Activated CD8-positive, alpha-beta T cell treated with anti-CD3 and anti-CD28 coated beads for 36 hours (primary cell): ENCODE measurements at places on chromosomes 16 and 17.

GRCh38 chr16:5072334-5073278 lies 963 bp downstream of the ALG1 start:
- DNase-seq, result no peak

- no peak for DNase-seq
Observed at GRCh38 chr17:2202996-2203575, 100.5 kb downstream of the SMG6 start.

GRCh38 chr16:7849841-7850240 lies 517.2 kb downstream of the RBFOX1 start:
- no peak for DNase-seq

- no peak for DNase-seq
Observed at GRCh38 chr16:1793578-1794220, at the start of gene IGFALS. Gene IGFALS (minus strand): TSS chr16:1793705. CDS start chr16:1793652, 53 bp downstream.

- peak; percentile 48 for DNase-seq
Observed at GRCh38 chr16:88686062-88686438, 257 bp downstream of the SNAI3 start.

GRCh38 chr17:39739885-39740356 lies 2.2 kb downstream of the GRB7 start:
- no peak for DNase-seq

GRCh38 chr17:71759422-71760060 lies 361.3 kb upstream of the SOX9 start:
- no peak for DNase-seq

DNA sequence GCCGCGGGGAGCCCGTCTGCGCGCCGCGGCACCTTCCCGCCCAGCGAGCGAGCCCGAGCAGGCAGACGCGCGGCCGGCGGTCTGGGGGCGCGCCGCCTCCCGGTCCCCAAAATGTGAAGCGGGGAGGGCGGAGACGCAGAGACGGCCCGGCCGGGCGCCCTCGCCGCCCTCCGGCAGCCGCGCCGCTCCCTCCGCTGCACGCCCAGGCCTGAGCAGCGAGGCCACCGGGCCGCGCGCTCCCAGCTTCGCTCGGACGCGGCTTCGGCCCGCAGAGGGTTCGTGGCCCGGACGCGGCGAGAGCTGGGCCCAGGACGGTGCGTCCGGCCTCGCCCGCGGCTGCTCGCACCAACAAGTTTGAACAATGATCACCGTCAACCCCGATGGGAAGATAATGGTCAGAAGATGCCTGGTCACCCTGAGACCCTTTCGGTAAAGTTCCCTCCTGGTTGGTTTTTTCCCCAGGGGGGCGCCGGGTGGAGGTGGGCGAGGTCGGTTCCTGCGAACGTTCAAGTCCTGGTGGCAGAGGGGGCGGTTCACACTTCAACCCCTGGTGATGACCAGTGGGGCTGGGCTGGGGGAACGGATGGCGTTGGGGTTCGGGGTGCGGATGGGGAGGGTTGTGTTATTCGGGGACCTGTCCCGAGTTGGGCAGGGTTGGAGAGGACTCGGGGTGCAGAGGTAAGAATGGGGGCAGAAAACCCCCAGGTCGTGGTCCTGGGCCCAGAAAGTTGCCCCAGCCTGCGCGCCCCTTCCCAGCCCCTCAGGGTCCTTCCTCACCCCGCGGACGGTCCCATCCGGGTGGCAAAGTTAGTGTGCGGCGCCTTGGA lies 678 bp downstream of the MGAT5B start:
- peak; percentile 10 for DNase-seq

DNA sequence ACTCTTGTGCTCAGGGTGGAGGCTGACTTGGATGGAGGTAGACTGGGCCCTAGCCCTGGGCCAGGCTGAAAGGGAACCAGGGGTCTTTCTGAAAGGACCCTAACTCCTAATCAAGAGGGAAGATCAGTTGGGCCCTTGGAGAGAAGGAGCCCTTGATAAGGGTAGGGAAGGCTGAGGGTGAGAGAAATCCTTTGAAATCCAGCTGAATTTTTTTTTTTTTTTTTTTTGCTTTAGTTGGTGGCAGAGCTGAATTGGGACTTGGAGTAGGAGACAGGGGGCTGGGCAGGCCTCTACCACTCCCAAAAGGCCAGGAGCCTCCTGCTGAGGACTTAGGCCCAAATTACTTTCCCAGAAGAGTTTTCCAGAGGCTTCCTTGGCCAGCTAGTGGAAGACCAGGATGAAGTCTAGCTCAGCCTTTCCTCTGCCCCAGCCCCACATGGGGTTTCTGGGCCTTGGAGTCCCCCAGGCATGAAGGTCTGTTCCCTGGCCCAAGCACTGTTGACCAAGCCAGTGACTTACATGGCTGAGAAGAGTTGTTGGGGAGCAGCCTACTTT lies 643 bp upstream of the HOXB3 start:
- DNase-seq, result no peak

GRCh38 chr17:73157521-73157890 lies 7.3 kb upstream of the SSTR2 start:
- no peak for DNase-seq

- DNase-seq, result no peak
Observed at GRCh38 chr16:63938661-63939060, 1183.2 kb downstream of the CDH11 start.

GRCh38 chr17:32827227-32827626 lies 49.7 kb downstream of the MYO1D start:
- no peak for DNase-seq

- DNase-seq, result no peak
Observed at GRCh38 chr16:27984121-27984520, 79.4 kb downstream of the GSG1L start.

DNA sequence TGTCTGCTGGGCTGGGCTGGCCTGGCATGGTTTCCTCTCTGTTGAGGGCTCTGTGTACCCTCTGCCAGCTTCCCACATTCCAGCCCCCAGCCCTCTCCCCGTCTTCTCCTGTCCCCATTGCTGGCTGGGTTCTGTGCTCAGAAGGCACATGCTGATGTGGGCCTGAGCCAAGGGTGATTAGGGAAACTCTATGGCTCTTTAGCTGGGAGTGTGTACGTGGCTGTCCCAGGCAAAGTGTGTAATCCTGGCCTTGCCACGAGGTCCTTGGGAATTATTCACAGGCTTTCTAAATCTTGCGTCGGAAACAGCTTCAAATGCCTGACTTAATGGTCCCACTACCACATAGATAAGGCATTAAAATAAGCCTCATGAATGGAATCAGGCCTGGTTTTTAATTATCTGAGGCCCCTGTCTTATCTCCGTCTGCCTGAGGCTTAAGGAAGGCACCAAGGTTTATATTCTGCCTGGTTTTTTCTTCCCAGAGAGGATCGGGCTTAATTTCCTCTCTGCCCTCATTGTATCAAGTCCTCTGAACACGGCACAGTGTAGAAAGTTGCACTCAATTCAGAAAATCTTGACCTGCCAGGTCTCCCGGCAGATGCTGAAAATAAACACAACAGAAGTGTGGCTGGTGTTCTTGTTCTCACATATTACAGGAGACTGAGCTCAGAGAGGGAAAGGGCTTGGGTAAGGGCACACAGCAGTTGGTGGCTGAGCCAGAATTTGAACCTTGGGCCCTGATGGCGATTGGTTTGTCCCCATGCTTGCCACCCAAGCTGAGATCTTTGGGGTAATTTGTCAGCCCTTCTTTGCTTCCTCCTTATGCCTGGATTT lies 52.9 kb upstream of the LGALS9 start:
- DNase-seq, result no peak

DNA sequence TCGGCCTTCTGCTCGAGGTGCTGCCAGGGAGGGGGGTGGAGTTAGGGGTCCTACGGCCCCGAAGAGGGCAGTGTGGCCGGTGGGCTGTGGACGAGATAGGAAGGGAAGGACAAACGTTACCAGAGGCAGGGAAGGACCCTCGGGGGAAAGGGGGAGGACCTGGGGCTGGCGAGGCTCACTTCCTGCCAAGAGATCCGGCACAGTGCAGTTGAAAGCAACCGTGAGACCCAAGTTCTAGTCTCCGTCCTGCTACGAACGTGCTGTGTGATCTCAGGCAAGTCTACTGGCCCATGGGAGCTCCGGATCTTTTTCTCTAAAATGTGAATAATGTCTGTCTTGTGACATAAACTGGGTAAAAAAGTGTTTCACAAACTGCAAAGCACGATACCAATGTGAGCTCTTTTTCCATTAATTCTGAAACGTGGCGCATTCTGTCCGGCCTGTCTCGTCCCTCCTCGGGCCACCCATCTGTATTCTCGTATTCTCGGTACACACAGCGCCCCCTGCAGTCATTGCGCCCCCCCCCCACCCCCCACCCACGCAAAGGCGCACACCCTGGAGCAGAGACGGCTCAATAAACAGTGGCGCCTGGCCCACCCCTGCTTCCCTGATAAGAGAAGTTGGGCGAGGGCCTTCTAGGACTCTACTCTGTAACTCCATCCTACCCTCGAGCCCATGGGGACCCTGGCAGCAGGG lies 8.8 kb downstream of the CYGB start:
- no peak for DNase-seq

DNA sequence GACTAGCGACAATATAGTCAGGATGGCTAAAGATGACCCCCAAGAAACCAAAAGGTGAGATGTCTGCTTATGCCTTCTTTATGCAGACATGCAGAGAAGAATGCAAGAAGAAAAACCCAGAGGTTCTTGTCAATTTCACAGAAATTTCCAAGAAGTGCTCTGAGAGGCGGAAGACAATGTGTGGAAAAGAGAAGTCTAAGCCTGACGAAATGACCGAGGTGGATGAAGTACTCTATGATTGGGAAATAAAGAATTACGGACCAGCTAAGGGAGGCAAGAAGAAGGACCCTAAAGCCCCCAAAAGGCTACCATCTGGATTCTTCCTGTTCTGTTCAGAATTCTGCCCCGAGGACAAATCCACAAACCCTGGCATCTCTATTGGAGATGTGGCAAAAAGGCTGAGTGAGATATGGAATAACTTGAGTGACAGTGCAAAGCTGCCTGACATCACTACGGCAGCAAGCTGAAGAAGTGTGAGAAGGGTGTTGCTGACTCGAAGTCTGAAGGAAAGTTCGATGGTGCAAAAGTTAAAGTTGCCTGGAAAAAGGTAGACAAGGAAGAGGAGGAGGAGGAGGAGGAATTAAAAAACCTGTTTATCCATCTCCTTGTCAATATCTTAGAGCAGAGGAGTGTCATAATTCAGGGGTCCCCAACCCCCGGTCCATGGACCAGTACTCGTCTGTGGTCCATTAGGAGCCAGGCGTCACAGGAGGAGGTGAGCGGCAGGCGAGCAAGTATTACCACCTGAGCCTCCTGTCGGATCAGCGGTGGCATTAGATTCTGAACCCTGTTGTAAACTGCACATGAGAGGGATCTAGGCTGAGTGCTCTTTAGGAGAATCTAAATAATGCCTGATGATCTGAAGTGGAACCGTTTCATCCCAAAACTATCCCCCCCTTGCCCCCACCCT lies 25.1 kb upstream of the ADGRG1 start:
- DNase-seq, result no peak

DNA sequence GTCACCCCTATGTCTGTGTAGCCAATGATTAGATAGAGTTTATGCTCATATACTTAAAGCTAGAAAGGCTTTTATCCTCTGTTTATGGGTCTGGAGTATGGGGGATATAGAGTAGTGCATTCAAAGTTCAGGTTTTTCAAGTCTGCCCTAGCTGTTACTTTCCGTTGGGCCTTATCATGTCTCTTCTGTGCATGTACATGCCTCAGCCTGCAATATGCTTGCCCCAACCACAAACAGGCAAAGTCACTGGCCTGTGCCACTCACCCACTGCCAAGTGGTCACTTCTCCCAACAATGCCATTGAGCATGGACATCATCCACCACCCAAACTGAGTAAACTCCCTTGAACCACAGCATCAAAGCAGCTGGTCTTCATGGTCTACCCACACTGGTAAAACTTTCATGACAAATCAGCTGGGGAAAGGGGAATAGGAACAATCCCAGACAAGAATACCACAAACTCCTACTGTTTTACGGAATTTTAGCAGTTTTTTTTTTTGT lies 70.3 kb upstream of the C17orf78 start:
- no peak for DNase-seq

- DNase-seq, result no peak
Observed at GRCh38 chr17:1796800-1797199, 32.9 kb downstream of the SMYD4 start.

DNA sequence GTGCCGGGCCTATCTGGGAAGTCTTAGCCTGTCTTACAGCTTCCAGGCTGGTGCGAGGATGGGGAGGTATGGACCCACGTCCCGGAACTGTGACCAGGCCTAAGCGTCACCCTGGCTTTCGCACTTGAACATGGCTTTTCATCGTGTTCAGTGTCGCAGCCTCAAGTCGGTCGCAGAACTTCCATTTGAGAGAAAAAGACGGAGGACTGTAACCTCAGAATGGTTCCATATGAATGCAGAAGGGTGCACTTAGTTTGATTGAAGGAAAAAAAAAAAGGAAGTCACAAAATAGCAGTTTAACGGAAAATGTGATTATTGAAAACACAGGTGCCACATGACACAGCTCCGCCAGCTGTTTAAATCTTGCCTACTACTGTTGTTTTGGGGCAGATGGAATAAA lies 30.2 kb upstream of the JPT2 start:
- no peak for DNase-seq

DNA sequence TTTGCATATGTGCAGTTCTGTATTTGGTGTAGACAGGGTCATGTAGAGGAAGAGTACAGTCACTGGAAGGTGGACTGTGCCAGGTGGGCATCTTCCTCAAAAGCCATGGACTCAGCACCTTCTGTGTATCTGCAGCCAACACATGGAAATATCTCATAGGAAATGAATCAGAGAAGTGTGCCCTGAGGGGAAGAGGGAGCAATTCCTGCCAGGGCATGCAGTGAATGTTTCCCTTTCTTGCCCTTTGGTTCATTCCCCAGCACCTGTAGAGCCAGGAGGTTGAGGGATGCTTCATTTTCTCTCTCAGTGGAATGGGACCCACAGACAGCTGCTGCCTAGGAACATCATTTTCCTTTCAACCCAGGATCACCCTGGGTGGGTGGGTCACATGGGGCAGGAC lies 146.1 kb upstream of the HSBP1 start:
- DNase-seq, result no peak

- no peak for DNase-seq
Observed at GRCh38 chr16:4525069-4525468, 13.5 kb downstream of the CDIP1 start.

DNA sequence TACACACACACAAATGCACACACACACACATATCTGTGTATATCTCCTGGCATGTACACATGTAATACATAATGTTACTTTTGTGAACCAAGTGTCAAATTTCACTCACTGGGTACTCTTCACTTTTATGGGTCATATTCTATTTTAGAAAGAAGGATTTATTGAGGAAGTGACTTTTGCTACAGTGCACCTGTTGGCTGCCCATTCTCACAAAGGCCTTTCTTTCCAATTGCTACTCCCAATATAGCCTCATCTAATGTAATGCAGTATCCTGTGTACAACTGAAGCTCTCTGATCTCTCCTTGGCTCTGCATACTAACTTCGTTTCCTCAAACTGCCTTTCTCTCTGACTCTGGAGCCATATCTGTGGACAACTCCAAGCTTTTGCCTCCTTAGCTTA lies 107.5 kb downstream of the ABCA8 start:
- DNase-seq, result no peak

- DNase-seq, result no peak
Observed at GRCh38 chr17:33933576-33933975, 321.5 kb upstream of the CCL2 start.

DNA sequence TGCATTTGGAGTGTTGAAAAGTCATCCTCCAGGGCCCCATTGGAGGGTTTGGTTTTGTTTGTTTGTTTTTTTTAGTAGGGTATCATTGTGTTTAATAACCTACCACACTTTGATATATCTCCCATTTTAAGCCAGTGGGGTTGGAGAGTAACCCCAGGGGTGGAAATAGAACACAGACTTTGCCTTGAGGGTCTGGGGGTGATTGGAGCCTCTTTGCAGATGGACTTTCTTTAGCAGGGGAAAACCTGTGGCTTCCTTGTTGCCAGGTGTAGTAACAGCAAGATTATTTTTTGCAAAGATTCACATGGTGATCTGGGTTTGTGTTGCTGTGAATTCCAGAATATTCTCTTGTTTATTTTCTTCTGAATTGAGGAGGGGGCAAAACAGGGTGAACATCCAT lies 1.5 kb downstream of the ABCC1 start:
- DNase-seq, result no peak
